ENCODE measurements at places on chromosomes 11 and 22.

GRCh38 chr11:72721689-72722049 lies 30.5 kb downstream of the ARAP1 start:
- peak; percentile 40 for DNase-seq

DNA sequence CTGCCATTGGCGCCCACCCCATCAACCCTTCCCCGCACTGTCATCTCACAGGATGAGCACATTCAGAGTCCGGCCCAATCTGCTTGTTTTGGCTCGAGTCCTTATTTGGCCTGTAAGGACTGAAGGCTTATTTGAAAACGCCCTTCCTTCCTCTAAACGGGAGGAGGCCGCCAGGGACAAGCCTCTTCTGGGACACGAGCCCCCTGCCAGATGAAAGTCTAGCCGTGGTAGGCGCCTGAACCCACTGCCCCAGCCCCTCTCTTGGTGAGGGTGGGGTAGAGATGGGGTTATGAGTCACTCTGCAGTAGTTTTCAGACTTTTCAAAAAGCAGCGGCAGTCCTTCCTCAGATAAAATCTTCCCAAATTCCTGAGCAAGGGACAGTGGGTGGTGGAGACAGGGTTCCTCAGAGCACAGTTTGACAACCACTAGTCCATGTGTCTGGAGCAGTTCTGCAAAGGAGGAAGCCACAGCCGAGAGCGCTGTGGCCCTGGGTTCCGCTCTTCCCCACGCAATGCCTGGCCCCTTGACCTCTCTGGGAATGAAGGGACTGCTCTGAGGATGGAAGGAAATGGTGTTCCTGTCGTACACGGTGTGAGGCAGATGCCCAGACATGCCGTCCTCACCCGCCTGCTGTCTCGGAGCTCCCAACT lies 57.0 kb downstream of the MYH9 start:
- DNase-seq = peak; percentile 38

DNA sequence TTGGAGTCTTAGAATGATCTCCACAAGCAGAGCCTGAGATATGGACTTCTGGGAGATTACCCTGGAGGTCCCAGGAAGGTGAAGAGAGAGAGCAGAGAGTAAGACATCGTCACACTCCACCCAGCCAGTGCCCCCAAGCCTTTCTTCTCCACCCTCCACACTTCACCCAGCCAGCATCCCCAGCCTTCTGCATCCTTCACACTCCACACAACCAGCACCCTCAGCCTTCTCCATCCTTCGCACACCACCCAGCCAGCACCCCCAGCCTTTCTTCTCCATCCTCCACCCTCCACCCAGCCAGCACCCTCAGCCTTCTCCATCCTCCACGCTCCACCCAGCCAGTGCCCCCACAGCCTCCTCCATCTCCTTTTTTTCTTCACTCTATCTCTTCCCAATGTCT lies 603.9 kb upstream of the B3GAT1 start:
- DNase-seq = no peak

DNA sequence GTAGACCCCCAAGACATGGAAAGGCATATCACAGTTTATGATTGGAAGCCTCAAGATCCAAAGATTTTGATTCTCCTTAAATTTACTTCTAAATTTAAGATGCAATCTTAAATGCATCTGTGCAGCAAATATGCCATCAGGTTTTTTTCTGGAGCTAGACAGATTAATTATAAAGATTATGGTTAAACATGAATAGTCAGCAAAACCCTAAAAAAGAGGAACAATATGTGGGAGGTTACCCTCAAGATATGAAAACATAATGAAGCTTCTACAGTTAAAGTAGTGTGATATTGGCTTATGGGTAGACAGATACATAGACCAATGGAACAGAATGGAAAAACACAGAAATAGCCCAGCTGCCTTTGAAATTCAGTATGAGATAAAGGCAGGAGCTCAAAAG lies 31.7 kb downstream of the OR8B12 start:
- DNase-seq = no peak

GRCh38 chr22:27247701-27248434 lies 553.7 kb downstream of the MN1 start:
- DNase-seq = no peak

DNA sequence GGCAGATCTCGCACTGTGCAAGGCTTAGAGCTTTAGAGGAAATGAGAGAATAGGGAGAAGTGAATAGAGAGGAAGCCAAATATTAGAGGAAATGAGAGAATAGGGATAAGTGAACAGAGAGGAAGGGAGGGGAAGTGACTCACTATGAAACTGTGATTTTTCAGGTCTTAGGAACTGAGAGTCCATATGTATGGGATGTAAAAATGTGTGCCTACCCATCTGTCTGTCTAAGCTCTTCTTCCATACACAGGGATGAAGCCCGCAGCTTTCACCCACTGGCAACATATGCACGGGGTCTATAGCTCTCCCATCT lies 6.4 kb upstream of the CCDC86 start:
- DNase-seq = no peak

DNA sequence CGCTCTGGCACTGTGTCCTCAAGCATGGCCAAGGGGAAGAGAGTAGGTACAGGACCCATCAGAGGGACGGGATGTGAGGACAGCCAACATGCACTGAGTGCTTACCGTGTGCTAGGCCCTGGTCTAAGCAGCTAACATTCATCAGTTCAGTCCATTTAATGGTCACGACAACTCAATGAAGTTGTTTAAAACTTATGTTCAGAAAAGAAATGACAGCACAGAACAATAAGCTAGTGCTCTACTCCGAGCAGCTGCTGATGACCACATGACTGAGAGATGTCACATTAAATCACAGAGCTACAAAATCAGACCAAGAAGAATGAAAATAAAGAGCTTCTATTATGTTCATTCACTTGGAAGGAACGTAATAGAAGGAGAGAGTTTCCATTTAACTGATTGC lies 26.3 kb downstream of the PRDM10 start:
- no peak for DNase-seq

DNA sequence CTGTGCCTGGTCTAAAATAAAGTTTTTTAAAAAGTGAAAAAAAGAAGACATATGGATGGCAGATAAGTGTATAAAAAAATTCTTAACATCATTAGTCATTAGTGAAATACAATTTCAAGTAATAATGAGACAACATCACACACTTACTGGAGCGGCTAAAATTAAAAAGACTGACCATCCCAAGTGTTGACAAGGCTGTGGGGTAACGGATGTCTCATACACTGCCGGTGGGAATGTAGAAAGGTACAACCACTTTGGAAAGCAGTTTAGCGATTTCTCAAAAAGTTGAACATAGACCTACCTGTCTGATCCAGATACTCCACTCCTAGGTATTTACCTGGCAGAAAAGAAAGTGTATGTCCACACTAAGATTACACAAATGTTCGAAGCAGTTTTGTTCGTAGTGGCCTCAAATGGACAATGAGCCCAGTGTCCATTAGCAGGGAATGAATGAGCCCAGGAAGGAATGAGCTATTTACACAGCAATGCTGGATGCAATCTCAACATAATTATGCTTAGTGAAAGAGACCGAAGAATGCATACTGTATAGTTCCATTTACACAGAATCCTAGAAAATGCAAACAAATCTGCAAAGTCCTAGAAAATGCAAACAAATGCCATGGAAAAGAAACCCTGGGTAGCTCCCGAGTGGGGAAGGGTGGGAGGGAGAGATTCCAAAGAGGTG lies 6.7 kb upstream of the MUC2 start:
- no peak for DNase-seq

GRCh38 chr11:119195680-119196079 lies 10.4 kb downstream of the NHERF4 start:
- DNase-seq = no peak

DNA sequence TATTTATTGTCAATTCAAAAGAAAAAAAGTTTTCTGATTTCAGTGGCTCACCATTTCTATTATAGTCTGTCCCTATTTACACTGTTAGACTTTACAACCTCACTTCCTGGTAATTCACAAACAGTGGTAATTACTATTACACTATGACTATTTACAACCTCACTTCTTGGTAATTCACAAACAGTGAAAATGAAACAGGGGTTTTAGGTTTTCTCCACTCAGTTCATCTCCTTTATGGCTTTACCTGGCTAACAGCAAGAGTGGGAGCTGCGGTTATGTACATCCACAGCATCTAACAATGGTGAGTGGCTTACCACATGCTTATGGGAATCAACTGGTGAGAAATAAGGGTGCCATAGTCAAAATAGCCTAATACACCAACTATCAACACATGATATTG lies 166.4 kb downstream of the CASP12 start:
- DNase-seq = peak; percentile 73

DNA sequence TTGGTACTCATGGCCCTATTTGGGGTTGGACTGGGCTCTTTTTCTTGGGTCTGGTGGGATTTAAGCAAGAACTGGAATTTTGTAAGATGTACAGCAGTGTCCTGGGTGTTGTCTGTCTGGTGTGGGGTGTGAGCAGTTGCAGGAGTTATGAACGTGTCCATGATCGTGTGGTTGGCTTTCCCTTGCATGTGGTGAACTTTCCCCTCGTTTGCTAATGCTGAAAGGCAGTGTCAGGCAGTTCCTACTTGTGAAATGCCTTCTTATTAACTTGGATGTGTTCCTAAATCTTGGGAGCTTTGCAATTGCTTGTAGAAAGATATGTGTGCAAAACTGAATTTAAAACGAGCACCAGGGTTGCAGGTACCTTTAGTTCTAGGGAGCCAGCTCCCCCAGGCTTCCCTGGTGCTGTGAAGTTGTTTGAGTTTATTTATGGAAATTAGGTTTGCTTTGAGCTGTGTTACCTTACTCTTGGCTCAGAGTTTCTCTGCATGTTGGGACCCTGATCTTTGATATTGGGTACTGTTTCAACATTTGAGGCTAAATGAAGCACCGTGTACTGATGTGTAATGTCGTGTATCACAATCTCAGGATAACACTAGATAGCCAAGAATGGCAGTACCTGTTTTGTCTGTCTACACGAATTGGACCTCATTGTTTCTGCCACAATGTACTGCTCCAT lies 35.8 kb upstream of the HSD17B12 start:
- DNase-seq = no peak

- DNase-seq = no peak
These were observed 4.9 kb downstream of the INPPL1 start for GRCh38 chr11:72229336-72229924.

DNA sequence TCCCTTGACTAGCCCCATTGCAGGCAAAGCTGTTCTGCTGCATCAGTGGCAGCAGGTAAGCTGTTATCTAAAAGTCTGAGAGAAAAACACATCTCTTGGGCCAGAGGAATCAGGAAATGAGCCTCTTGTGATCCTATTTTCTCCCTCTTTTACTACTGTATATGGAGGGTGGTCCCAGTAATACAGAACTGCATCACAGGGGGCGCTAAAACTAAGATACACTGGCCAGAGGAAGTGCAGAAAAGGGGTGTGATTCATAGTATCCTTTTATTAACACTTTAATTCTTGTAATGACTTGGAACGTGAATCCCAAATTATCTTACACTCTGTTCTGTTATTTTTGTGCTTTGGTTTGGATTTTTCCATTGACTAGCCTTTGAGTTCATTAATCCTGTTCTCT lies 8.8 kb upstream of the MED17 start:
- DNase-seq = no peak

- DNase-seq = no peak
These were observed 34.9 kb downstream of the TBC1D22A start for GRCh38 chr22:46797355-46797754.

DNA sequence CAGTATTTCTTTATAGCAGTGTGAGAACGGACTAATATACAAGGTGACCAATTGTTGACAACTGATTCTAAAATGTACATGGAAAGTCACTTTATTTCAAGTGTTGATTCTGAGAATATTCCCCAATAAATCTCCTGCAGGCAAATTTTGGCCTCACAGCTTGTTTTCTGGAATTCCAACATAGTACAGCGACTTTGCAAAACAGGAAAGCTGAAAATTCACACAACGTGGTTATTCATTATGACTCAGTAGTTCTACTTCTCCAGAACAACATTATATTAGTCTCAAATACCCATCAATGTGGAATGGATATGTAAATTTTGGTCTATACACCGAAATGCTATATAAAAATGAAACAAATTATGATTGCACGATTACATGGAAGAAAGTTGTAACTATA lies 22.5 kb upstream of the OR5AN1 start:
- no peak for DNase-seq

- no peak for DNase-seq
These were observed 62.3 kb upstream of the ANO5 start for GRCh38 chr11:22130462-22131053.

GRCh38 chr11:42620796-42621195 lies 691.0 kb upstream of the API5 start:
- DNase-seq = no peak

- DNase-seq = no peak
These were observed 7.9 kb downstream of the NCAM1 start for GRCh38 chr11:112968941-112969713.

GRCh38 chr11:37313266-37313665 lies 715.2 kb upstream of the RAG2 start:
- DNase-seq = no peak

- peak; percentile 76 for DNase-seq
These were observed 15.2 kb upstream of the CDC42EP1 start for GRCh38 chr22:37544955-37545702.

GRCh38 chr22:44337678-44338004 lies 24.9 kb upstream of the SHISAL1 start:
- DNase-seq = no peak

- DNase-seq = no peak
These were observed 9.2 kb upstream of the IFITM3 start for GRCh38 chr11:329886-330253.

DNA sequence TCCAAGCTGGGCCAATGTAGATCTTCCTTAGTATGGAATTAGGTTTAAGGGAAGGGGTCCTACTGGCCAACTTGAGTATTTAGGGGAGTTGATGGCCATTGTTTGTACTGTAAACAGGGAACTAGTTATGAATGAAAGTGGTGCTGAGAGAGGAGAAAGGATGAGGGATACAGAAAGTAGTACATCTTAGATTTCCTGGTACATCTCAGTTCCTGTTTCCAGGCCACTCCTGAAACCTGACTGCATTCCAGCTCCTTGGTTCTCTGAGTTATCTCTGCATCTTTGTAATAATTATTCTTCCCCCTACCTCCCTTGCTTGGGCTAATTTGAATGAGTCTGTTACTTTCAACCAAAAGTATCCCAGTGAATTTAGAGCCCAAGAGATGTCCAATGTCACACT lies 30.1 kb downstream of the MIAT start:
- DNase-seq = no peak

GRCh38 chr11:125271483-125272091 lies 107.0 kb downstream of the PKNOX2 start:
- DNase-seq = no peak

DNA sequence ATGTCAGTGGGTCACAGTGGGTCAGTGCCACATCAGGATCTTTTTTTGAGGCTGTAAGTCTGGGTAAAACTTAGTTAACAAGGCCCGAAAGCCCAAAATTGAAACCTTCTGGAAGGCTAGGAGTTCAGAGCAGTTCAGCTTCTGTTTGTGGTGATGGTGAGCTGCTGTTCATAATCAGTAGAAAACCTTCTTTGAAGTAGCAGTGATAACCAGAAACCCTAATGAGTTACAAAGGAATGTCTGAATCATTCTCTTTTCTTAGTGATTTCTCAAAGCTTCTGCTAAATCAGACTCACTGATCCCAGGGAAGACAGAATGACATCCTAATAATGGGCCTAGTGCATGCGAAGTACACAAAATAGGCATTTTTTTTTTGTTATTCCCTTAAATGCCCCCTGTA lies 124.7 kb downstream of the PARVA start:
- DNase-seq = no peak
